Activated naive CD8-positive, alpha-beta T cell treated with anti-CD3 and anti-CD28 coated beads for 36 hours (primary cell): ENCODE measurements at places on chromosomes 7 and 10. TPM values are rescaled to one million over a fixed set of nuclear protein-coding genes. Genes with fewer than 3 reads are reported as not detected.

Gene DNAJB9
- total RNA-seq: 7.9 TPM

GRCh38 chr10:107689323-107689722, 524.8 kb upstream of the SORCS1 start:
- no peak overlapping the region for H3K4me3 ChIP-seq
- H3K27ac ChIP-seq: no peak overlapping the region
- H3K36me3 ChIP-seq: no peaks in the 10 kb centered on the region
- no peaks in the 10 kb centered on the region for H3K4me1 ChIP-seq
- DNase-seq: no peak
- H3K27me3 ChIP-seq: no peaks in the 10 kb centered on the region

Gene ATOH7
- total RNA-seq: not detected

DNA sequence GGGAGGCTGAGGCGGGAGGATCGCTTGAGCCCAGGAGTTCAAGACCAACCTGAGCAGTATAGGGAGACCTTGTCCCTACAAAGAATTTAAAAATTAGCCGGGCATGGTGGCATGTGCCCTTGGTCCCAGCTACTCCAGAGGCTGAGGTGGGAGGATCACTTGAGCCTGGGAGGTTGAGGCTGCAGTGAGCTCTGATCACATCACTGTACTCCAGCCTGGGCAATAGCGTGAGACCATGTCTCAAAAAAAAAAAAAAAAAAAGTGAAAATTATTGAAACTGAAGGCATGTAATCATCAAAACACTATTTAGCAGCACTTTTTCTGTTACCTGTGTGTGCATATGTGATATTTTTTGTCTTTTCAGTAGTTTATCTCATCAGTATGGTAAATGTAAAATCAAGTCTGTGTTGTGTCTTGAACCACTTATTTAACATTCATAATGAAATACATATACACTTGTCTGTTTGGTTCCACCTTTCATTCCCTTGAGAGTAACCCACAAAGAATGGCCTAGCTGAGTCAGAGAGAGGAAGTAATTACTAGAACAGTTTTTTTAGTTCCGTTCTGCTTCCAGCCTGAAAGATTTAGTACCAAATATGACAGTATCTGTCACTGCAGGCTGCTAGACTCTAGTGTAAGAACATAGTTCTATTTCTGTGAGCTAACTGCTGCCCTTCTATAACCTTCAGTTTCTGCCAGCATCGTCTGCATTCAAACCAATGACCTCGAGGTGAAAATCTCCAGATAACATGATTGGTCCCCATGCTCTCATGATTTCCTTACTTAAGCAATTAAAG, 68.6 kb downstream of the MMRN2 start:
- H3K36me3 ChIP-seq: no peaks in the 10 kb centered on the region
- no peak for DNase-seq
- H3K4me1 ChIP-seq: peaks cover 7% of the 10 kb centered on the region
- H3K27me3 ChIP-seq: no peaks in the 10 kb centered on the region

- DNase-seq: peak; percentile 62
- no peak overlapping the region for H3K4me3 ChIP-seq
- H3K27me3 ChIP-seq: peaks cover 37% of the 10 kb centered on the region
These were observed 21.1 kb downstream of the PLAU start for GRCh38 chr10:73931767-73932619.

- no peak overlapping the region for H3K4me3 ChIP-seq
- no peak for DNase-seq
- H3K4me1 ChIP-seq: peaks cover 20% of the 10 kb centered on the region
- no peaks in the 10 kb centered on the region for H3K27me3 ChIP-seq
- H3K27ac ChIP-seq: no peak overlapping the region
These were observed 176.1 kb downstream of the SH3PXD2A start for GRCh38 chr10:103679096-103679790.

Gene C10orf143
- total RNA-seq: 3.3 TPM

- H3K27ac ChIP-seq: no peak overlapping the region
- H3K36me3 ChIP-seq: no peaks in the 10 kb centered on the region
- no peaks in the 10 kb centered on the region for H3K27me3 ChIP-seq
- no peaks in the 10 kb centered on the region for H3K4me1 ChIP-seq
- H3K4me3 ChIP-seq: no peak overlapping the region
These were observed 9.3 kb downstream of the DOCK1 start for GRCh38 chr10:126914561-126914960.

DNA sequence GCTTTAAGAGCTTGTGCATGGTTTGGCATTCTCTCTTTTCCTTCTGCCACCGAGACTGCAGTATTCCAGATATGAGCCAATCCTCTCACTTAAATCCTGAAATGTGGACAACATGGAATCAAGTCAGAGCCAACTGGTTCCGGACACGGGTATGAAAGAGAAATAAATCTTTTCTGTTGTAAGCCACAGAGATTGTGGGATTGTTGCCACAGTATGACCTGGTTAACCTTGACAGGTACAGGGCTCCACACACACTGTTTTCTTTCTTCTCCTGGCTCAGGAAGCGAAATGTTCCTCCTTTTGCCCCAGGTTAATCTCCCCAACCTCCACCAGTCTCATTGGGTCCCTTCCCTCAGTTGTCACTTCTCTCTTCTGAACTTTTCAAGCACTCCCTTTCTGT, 6.5 kb upstream of the NAMPT start:
- peaks cover 19% of the 10 kb centered on the region for H3K4me1 ChIP-seq
- no peak overlapping the region for H3K27ac ChIP-seq
- H3K4me3 ChIP-seq: no peak overlapping the region

Gene SNCG
- total RNA-seq: not detected
